Stimulated activated CD8-positive, alpha-beta memory T cell treated with anti-CD3 and anti-CD28 coated beads, Interleukin-7, amount 100 ng/mL, for 1 hour (primary cell): ENCODE measurements at places on chromosomes 4 and X.

GRCh38 chr4:86993909-86994681 is 59.3 kb downstream of the AFF1 start:
- DNase-seq: no peak

- DNase-seq: no peak
Measured at GRCh38 chr4:56427179-56427578, 8.2 kb downstream of the PPAT start.

DNA sequence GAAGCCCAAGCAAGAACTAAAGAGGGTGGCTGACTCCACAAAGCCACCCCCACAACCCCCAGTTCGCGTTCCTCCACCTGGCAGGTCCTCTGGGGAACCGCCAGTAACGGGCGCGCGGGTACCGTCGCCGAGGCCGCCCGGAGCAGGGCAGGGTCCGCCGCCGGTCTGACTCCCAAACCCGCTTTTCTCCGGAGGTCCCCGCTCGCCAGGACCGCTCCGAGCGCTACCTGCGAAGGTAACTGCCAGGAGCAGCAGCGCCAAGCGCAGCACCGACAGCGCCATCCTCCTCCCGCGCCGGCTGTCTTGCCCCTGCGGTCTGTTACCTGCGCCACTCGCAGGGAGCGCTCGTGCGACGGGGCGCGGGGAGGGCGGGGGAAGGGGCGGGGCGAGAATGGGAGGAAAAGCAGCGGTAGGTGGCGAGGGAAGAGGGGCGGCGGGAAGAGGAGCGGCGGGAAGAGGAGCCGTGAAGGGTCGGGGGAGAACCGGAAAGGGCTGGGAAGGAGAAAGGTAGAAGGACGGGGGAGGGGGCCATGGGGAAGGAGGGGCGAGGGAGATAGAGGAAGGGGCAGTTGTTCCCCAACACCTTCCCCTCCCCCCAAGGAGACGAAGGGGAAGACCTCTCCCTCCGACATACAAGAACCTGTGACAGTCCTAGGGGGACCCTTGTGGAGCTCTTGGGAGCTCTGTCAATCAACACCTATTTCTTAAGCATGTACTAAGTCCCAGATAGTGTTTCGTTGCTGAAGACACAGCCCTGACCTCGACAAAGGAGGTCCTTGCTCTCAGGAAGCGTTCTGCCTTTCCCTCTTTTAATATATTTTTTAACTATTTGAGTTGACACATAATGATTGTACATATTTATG is at the start of gene SPINK2:
Gene SPINK2, minus strand, starts transcription at position 321 of the 863 bp plus-strand sequence. Its CDS starts 39 bp downstream, at position 282.
- DNase-seq: peak; percentile 40

DNA sequence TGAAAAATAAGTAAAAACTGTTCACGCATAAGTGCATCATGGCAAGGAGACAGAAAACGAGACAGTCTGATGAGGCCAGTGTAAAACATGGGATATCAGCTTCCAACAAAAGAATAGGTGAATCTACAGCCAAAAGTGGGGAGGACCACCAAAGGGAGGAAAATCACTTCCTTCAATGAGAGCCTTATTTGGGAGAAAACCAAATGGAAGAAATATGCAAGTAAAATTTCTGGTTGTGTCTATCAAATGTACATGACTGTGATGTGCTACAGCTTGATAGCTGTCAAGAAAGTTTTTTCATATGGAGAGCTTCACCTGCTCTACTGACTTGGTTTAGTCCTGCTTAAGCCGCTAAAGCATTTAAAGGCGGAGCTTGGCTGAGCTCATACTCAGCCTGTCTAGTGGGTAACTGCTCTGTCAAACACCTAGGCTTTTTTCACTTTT is 66.2 kb downstream of the MAGEA1 start:
- no peak for DNase-seq

- no peak for DNase-seq
Measured at GRCh38 chrX:103687696-103688201, 1.2 kb upstream of the MORF4L2 start.

DNA sequence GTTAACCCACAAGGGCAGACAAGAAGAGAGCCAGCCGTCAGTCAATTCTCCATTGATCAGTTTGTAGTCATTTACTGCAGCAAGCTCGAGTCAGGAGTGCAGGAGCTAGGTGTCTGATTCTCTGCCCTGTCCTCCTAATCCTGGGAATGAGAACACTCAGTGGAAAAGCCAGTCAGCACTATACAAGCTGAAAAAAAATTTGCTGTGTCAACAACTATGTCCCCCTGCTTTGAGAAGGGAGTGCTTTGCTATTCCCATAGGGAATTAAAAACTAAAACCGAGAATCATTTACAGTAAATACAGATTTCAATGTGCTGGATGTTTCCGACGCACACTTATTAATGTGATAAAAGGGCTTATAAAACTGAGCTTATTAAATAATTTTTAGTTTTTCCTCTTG is 84.2 kb downstream of the GRIA2 start:
- no peak for DNase-seq

DNA sequence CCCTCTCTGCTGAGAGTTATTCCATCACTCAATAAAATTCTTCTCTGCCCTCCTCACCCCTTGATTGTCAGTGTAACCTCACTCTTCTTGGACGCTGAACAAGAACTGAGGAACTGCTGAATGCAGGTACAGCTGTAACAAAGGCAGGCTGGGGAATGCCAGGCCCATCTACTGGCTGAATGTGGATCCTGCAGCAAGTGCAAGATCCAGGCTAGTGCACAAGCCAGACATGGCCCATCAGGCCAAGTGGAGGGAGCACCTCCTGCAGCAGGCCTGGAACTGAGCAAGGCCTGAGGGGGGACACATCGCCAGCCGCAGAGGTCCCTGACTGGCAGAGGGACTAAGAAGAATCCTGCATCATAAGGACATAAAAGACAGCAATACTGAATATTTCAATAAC is 411.8 kb upstream of the PCDH10 start:
- no peak for DNase-seq

DNA sequence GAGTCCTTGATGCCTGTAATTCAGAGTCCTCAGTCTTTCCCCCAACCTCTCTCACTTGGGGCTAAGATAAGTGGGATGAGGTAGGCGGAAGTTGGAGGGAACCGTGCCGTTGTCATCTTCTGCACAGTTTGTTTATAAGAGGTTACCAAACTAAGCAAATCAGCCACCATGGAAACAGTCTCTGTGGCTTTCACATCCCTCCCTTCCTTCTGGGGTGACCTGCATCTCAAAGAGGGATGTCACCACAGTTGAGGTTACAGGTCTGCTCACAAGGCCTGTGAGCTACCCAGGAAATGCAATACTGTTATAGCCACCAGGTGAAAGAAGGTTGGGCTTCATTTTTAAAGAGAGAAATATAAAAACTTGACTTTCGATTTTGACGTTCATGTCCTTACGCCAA is 26.3 kb downstream of the RTL5 start:
- DNase-seq: peak; percentile 12

DNA sequence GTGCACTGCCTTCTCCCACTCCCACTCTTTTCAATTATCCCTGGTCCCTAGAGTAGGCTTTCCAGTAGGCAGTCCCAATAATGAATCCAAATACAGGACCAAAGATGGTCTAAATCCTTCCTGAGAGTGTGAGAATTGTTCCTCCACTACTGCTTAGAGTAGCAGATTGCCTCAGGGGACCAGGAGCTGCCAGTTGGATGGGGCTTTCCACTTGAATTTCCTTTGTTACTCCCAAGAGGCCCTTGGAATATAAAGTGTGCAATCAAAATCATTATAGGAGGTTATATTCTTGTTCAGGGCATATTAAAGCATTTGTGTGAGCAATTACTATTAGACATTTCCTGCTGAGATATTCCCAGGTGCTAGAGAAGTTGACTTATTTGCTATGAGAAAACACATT is 156.6 kb upstream of the TLL1 start:
- DNase-seq: no peak

GRCh38 chr4:8202108-8203051 is 3.3 kb downstream of the SH3TC1 start:
- DNase-seq: no peak

- no peak for DNase-seq
Measured at GRCh38 chr4:170884969-170885570, 795.3 kb upstream of the AADAT start.

GRCh38 chr4:66653937-66654336 is 891.4 kb downstream of the CENPC start:
- DNase-seq: no peak

GRCh38 chr4:71009086-71009485 is 15.6 kb downstream of the DCK start:
- DNase-seq: no peak

- no peak for DNase-seq
Measured at GRCh38 chrX:67718926-67719325, 175.1 kb downstream of the AR start.

- DNase-seq: no peak
Measured at GRCh38 chr4:5054532-5054931, 3.3 kb downstream of the STK32B start.

DNA sequence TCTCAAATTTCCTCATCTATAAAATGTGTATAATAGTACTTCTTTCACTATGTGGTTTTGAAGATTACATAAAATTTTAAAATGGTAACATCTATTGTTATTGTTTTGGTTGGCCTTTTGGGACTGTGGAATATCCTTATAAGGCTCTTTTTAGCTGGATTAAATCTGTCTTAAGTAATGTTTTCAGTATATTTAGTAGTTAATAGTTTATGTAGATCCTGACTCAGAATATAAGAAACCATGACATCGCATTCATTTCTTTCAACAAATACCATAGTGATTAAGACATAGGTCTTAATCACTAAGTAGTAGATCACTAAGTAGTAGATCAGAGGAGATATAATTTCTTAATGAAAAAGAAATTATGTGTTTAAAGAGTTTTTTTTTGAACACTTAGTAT is 48.5 kb downstream of the MRPL1 start:
- no peak for DNase-seq

DNA sequence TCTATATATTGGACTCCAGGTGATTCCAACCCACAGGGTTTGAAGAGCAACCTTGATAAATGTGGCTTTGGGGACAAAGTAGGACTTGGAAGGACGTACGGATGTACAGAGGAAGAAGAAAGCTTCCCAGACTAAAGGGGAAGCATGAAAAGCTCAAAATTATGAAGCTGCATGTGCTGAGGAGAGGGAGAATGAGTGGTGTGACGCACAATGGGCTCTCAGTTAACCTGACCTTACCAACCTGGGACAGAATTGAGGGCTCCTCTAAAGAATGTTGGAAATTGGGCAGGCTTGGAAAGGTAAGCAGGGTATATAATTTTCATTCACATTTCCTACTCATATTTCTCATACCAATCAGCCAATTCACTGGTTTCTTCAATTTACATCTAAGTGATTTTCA is 10.5 kb upstream of the TIGD2 start:
- no peak for DNase-seq

GRCh38 chr4:182280436-182281111 is 37.4 kb downstream of the TENM3 start:
- DNase-seq: no peak

- no peak for DNase-seq
Measured at GRCh38 chr4:143352720-143353119, 16.0 kb downstream of the GAB1 start.

DNA sequence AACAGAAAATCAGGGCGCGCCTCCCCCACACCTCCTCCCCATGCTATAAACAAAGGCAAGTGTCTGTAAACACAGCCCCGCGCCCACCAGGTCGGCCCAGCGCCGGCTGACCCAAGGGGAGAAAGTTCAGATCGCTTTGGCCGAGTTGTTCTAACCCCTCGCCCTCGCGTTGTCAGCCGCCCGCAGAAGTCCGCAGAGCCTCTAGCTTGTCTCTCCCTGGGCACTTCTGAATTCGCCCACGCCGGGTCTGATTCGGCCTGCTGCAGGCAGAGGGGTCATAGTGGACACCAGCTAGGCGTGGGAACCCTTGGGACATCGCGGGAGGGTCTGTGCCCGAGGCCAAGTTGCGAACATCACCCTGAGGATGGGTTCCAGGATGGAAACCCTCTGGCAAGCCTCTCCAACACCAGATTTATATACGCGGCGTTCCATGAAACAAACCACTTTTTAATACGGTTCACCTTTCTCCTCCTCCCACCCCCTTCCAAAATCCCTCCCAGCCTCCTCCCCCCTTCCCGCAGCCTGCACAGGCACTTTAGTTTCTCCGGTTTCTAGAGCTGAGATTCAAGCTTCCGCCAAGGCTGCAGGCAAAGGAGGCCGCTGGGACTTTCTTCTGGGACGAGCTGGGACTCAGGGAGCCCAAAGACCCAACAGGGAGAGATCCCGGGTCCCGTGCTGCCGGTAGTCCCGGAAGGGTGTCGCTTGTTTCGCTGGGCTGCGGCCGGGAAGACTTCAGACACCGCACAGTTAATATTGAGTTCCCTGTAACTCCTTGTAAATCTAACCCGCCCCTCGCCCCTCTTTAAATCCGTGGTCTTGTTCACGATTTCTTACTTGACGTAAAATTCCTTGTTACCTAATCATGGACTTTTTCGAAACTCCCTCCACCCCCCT is 4.7 kb downstream of the HAND2 start:
- DNase-seq: no peak

- no peak for DNase-seq
Measured at GRCh38 chrX:111180750-111181240, 84.8 kb downstream of the PAK3 start.

GRCh38 chr4:3249711-3250437 is 915 bp downstream of the MSANTD1 start:
- no peak for DNase-seq

DNA sequence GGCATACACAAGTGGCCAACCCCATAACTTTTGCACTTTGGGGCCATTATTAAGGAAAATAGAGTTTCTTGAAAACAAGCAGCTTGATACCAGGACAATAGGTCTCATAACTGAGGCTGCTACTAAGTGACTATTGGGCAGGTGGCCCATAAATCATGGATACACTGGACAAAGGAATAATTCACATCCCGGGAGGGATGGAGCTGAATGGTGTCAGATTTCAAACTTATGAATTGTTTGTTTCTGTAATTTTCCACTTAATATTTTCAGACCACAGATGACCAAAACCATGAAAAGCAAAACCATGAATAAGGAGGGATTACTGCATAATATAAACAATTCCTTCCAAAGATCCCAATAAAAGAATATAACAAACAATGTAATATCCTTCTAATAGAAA is 114.4 kb downstream of the WDFY3 start:
- no peak for DNase-seq

DNA sequence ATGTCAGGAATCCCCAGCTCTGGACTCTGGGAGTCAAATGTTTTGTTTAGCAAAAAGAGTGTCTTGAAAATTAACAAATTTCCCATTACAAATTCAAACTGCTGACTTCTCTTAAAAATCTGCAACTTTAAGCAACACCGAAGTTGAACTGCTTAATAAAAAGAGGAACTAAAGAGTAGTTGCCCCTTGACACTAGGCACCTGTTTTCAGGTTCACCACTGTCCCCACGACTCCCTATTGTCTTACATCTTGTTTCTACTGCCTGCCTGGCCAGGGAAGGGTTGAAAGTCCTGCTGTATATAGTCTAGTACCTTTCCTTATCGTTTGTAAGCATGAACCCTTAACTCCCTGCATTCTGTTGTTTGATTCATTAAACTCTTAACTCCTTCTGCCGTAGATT is 173.9 kb downstream of the SCFD2 start:
- no peak for DNase-seq

- DNase-seq: no peak
Measured at GRCh38 chrX:70175338-70175737, 1.9 kb upstream of the DGAT2L6 start.

GRCh38 chrX:72346302-72346949 is 40.7 kb upstream of the CITED1 start:
- DNase-seq: no peak
